GOT3 (cell line): ENCODE measurements at places on chromosomes 2 and 18.

DNA sequence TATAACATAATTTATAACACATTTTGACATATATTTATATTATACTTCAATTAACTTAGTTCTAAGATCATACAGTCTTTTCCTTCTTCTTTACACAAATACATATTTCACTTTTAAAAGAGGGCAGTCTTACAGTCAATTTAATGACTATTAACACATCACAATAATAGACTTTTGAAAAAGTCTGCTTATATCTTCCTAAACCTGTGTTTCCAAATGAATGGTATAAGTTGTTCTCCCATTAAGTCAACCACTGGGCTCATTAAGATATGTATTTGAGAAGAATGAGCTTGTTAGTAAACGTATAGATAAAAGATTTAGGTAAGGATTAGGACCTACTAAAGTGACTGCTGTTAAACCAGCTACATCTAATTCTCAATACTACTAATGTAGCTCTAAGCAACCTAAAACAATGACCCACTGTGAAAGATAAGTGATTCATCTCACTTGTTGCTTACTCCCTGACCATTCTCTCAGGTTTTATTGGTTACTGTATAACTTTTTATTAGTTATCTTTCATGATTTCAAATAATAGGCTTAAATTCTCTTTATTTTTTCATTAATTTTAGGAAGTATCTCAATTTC, 27.0 kb downstream of the SLC40A1 start:
- no peak for DNase-seq

- no peak for DNase-seq
Observed at GRCh38 chr2:200181755-200182154, 124.7 kb upstream of the SPATS2L start.

GRCh38 chr18:13415736-13416135, 197.2 kb downstream of the LDLRAD4 start:
- no peak for DNase-seq

DNA sequence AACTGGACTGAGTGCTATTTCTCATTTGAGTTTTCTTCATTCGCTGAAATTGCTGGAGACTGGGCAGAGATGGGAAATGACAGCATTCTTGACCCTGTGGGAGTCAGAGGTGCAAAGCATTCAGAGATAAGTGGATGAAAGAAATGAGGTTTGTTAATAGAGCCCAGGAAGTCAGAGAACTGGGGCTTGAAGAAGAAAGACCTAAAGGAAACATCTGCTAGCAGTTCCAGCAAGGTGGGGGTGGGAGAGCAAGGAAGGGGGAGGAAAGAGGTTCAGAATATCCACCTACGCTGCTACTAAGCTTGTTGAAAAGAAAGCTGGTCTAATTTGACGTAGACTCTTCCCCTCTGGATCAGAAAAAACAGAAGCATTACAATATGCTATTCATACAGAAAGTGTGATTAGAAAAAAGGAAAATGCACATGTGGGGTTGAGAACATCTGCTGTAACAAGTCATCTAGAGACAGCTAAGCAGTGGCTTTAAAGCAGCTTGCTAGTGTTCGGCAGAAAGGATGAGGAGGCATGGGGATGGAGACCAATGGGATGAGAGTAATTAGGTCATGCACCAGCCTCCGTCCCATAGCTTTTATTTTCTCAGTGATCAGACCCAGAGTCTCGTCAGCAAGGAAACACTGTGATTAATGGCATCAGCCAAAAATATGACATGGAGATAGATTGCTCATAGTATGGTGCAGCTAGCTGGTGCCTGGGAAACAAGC, 29.7 kb downstream of the NAB1 start:
- DNase-seq = no peak

GRCh38 chr18:32362484-32362883, 108.2 kb downstream of the GAREM1 start:
- DNase-seq = no peak
